Activated T-helper 1 cell treated with anti-CD3 and anti-CD28 coated beads, Interleukin-2, amount 50 U/mL, for 16 hours (primary cell): ENCODE measurements at places on chromosomes 6 and 20.

- DNase-seq = no peak
Measured at GRCh38 chr6:89605861-89606260, 32.7 kb downstream of the LYRM2 start.

DNA sequence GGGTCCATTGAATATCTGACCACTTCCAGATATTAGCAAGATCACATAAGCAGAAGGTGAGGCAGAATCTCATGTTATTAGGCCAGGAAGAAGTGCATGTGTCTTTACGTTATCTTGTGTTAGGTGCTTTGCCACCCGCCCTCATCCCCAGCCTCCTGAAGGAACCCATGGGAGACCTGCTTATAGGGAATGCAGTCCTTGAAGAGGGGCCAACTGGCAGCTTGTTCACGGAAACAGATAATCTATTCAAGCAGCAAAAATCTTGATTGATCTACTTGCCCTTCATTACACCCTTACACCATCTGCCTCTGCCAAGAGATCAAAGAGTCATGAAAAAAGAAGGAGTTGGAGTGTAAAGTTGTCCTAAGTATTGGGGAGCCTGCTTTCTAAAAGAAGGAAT, 576.4 kb downstream of the HTR1B start:
- no peak for DNase-seq

DNA sequence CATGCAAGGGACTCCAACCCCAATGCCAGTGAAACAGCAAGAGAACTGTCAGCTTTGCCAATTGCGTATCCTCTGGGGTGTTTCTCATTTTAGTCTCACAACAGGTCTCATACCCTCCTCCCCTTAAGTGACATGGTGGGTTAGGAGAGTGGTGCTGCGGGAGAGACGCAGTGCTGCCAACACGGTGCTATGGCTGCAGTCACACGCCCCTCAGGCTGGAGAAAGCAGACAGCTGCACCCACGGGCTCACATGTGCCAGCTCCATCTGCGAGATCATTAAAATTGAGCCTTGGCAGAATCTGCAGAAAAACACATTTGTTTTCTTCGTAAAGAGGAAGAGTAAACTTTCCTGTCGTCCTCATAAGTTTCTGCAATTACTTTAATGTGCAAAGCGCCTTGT, 114.7 kb downstream of the ANKRD60 start:
- DNase-seq = no peak

- DNase-seq = no peak
Measured at GRCh38 chr6:129491436-129491835, 218.5 kb downstream of the ARHGAP18 start.

GRCh38 chr6:128606611-128607010, 86.2 kb upstream of the PTPRK start:
- DNase-seq = no peak

- no peak for DNase-seq
Measured at GRCh38 chr20:10922941-10923340, 249.1 kb upstream of the JAG1 start.

GRCh38 chr6:122788208-122788607, 850 bp upstream of the SMPDL3A start:
- DNase-seq = no peak

DNA sequence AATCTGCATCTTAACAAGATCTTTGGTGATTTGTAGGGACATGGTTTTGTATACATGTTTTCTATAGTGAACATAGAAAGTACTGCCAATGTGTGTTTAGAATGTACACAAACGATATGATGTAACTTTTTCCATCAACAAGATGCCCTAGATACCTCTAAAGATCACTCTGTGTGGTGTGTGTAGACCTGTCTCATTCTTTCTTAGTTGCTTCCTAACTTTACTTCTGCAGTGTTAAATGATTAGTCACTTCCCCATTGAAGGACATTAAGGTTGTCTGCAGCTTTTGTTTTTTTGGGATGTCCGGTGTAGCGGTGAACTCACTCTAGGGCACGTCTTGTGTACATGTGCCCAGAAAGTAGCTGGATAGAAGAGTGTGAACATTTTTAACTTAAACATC, 35.9 kb downstream of the CDYL start:
- no peak for DNase-seq

DNA sequence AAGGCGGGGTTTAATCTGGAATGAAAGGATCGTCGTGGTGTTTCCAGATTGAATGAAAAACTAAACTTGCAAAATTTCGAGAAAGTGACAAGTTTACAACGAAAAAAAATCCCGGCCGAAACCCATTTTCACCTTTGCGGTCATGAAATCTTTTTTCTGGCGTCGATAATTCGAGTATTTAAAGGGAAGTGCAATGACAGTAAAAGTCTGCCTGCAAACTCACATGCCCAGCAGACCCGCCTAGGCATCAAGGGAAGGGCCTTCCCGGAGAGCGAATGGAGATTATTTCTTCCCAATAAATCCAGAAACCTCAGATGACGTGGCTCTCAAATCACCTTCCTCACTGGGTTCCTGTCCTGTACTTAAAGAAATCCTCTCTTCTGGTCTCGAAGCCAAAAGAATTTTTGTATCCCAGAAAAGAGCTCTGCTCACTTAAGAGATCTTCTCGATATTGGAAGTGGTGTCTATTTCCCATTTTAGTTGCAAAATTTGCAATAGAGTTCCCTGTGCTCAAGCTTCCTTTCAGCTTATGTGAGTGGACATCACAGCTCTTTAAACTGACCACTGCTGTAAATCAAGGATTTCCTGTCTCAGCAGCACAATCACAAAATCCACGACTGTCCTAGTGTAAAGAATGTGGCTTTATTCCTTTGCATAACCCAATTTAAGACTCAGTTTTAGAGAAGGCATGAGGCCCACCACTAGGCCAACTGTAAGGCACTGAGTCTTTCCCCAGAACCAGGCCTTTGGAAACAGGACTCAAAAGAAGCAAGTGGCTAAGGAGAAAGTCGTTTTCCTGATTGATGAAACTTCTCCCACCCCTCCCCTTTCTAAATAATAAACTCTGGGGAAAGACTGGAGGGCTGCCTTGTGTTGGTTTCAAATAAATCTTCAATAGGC, 3.9 kb downstream of the OLIG3 start:
- no peak for DNase-seq

- DNase-seq = no peak
Measured at GRCh38 chr6:125828476-125829039, 37.8 kb downstream of the NCOA7 start.

DNA sequence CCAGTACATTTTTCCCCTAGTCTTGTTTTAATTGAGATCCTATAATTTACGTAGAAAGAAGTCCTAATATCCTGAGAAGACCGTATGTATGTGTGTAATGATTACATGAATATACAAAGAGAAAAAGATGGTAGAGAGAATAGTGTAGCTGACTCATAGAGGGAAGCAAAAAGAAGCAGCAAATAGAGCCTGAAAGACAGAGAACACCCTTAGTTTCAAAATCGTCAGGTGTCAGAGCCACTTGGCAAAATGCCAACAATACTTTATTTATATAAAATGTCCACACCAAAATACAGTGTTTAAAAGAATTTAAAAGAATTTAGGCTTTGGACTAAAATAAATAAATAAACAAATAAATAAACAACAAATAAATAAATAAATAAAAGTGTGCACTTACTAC, 1414.1 kb upstream of the EYS start:
- no peak for DNase-seq

GRCh38 chr6:26196846-26197635, 109.8 kb downstream of the HFE start:
- DNase-seq = peak; percentile 61

DNA sequence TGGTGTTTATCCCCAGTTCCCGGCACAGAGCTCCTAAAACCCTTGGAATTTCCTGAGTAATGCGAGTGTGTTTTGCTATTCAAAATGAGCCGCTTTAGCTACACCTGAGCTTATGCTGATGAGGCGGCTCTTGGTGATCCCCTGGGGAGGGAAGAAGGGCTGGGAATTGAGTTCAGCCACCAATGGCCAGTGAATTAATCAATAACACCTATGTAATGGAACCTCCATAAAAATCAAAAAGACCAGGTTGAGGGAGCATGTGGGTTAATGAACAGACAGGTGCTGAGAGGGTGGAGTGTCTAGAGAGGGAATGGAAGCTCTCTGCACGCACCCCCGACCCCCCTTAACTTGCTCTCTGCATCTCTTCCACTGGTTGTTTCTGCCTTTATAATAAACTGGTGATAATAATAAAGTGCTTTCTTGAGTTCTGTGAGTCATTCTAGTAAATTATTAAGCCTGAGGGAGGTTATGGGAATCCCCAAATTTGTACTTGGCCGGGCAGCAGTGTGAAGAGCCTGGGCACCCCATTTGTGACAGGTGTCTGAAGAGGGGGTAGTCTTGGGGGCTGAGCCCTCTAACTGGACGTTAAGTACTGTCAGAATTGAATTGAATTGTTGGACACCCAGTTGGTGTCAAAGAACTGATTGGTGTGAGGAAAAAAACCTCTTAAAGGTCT, 24.6 kb upstream of the SERPINB1 start:
- no peak for DNase-seq

DNA sequence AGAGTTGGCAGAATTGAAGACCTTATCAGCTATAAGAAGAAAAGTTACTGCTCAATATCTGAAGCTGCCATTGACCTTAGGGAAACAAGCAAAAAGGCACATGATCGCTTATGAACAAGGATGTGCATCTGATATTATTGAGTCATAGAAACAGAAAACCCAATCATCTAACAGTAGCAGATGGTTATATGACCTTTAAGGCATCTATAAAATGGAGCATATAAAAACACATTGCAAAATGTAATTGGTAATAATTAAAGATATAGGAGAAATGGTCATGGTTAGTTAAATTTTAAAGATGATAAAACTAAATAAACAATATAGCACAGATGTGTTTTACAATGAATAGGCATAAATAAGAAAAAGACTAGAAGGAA, 260.1 kb upstream of the TAB2 start:
- no peak for DNase-seq

GRCh38 chr6:10690651-10691445, 3.6 kb downstream of the C6orf52 start:
- DNase-seq = no peak

- DNase-seq = no peak
Measured at GRCh38 chr6:16741112-16742016, 19.9 kb downstream of the ATXN1 start.

DNA sequence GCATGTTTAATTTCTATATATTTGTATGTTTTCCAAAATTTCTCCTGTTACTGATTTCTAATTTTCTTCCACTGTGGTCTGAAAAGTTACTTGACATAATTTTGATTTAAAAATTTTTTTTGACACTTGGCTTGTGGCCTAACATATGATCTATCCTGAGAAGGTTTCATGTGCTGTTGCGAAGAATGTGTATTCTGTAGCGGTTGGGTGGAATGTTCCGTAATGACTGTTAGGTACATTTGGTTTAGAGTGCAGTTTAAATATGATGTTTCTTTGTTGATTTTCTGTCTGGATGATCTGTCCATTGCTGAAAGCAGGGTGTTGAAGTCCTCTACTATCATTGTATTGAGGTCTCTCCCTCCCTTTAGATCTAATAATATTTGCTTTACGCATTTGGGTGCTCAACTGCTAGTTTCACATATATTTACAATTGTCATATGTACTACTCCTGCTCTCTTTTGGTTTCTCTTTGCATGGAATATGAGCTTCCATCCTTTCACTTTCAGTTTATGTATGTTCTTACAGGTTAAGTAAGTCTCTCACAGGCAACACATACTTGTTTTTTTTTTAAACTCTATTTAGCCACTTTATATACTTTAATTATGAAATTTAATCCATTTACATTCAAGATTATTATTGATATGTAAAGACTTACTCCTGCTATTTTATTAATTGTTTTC, 19.5 kb upstream of the EDN1 start:
- DNase-seq = no peak

DNA sequence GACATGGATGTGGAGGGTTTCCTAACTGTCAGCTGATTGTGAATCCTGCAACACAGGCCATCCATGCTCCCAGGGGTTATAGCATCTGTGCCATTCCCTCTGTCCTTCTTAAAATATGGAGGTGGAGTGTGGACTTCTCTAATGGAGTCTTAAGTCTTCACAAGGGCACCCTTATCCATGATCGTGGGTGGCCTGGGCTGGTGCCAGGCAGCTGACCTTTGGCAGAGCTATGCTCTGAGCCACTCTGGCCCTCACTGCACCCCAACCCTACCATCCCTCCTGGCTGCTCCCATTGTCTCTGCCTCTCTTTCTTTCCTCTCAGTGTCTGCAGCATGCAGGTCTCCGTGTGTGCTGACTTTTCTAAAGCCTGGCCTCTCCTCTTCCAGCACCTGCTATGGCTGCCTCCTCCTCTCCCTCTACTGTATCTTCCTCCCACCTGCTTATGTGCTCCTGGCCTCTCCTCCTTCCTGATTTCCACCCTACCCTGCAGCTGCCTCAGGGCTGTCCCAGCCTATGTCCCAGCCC, 11.2 kb upstream of the PCMTD2 start:
- DNase-seq = no peak

GRCh38 chr20:53767206-53767930, 173.7 kb upstream of the ZNF217 start:
- DNase-seq = no peak
